Muscle of leg (tissue), 16 donors: ENCODE measurements at places on chromosomes 11 and 22. TPM values are rescaled to one million over a fixed set of nuclear protein-coding genes. Genes with fewer than 3 reads are reported as not detected.

- no peak for DNase-seq
- H3K36me3 ChIP-seq, result no peaks in the 10 kb centered on the region
- no peaks in the 10 kb centered on the region for H3K4me1 ChIP-seq
- H3K27ac ChIP-seq, result no peak overlapping the region
- no peaks in the 10 kb centered on the region for H3K27me3 ChIP-seq
Observed at GRCh38 chr11:93033093-93033492, 63.6 kb downstream of the MTNR1B start.

GPHA2 gene
- total RNA-seq, result not detected

- H3K4me1 ChIP-seq, result peaks cover 8% of the 10 kb centered on the region
- H3K36me3 ChIP-seq, result peaks cover 51% of the 10 kb centered on the region
- no peak overlapping the region for H3K27ac ChIP-seq
- H3K4me3 ChIP-seq, result no peak overlapping the region
Observed at GRCh38 chr11:7639643-7640025, 33.7 kb downstream of the CYB5R2 start.

DNA sequence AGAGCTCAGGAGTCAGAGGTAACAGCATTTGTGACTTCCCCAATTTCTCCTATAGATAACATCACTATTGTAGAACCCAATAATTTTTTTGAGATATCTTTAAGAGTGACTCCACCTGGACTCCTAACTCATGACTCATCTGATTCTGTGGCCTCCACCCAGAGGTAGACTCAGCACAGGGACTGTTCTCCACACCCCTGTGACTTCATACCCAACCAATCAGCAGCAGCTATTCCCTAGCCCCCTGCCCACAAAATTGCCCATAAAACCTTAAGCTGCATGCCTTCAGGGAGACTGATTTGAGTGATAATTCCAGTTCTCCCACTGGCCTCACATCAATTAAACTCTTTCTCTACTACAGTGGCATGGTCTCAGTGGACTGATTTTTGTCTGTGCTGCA is 475.4 kb upstream of the FAT3 start:
- no peaks in the 10 kb centered on the region for H3K27me3 ChIP-seq
- no peak overlapping the region for H3K4me3 ChIP-seq
- H3K27ac ChIP-seq, result no peak overlapping the region
- no peaks in the 10 kb centered on the region for H3K4me1 ChIP-seq
- no peak for DNase-seq

DNA sequence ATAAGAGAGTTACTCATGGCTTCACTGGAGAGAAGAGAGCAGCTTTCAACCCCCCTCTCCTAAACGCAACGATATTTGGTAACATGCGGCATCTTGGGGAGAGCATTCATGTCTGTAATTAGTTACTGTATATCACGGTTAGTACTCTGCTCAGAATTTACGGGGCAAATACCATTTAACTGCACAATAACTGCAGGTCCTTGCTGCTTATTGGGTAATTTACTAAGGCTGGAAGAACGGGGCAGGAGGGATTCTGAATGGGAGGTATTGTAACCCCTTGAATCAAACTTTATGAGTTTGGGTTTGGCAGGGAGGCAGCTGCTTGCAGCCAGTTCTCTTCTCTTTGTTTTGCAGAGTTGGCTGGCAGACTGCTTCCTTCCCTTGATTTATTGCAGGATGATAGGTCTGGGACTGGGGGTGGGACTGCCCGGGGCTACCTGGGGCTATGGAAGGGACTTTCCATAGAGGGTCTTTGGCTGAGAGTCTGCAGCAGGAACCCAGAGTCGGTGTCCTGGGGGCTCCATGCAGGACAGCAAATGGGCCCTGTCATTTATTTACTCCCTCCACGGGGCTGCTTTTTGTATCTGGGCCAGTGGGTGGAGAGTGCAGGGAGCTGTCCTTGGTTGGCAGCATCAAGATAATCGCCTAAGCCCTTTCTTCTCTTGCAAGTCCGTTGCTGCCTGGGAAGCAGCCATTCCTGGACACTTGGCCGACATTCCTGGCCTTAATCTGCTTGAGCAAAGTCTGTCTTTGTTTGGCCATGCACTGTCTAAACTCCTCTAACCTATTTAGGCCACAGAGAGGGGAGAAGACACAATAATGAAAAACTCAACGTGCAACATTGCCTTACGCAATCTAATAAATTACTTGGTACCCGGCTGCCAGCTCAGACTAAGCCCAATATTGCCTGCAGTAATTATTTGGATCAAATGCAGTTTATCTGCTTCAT is 188.9 kb downstream of the ST3GAL4 start:
- H3K4me3 ChIP-seq, result no peak overlapping the region
- peak; percentile 69 for DNase-seq
- H3K4me1 ChIP-seq, result peaks cover 13% of the 10 kb centered on the region
- H3K27ac ChIP-seq, result no peak overlapping the region
- peaks cover 15% of the 10 kb centered on the region for H3K27me3 ChIP-seq

APOA4 gene
- not detected for total RNA-seq

MMP13 gene
- total RNA-seq, result 0.04 TPM

- no peaks in the 10 kb centered on the region for H3K36me3 ChIP-seq
- no peak for DNase-seq
- peaks cover 7% of the 10 kb centered on the region for H3K27me3 ChIP-seq
- H3K4me1 ChIP-seq, result peaks cover 10% of the 10 kb centered on the region
Observed at GRCh38 chr22:44459041-44459440, 39.0 kb downstream of the RTL6 start.

MUC5AC gene
- not detected for total RNA-seq

DNA sequence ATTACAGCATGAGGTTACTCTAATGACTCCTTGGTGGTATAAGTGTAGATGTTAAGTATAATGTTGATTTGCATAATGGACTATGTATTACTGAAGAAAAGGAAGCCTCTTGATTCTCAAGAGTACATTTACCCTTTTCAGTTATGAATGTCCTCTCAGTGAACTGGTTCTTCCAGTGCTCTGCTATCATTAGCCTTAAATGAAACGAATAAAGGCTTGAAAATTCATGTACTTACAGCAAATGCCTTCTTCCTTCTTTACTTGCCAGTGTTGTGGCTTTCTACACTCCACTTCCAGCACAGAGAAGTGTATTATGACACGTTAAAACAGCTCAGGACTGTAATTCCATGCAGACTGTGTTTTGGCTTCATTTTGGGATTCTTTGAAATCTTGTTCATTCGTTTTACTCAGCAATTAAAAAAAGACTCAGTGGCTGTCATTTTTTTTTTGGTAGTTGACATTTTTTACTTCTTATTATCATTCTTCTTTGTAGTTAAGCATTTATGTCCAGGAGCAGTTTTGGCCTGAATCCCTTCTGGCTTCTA is 96.9 kb downstream of the MTMR3 start:
- H3K4me3 ChIP-seq, result no peak overlapping the region
- no peaks in the 10 kb centered on the region for H3K4me1 ChIP-seq
- no peaks in the 10 kb centered on the region for H3K27me3 ChIP-seq
- DNase-seq, result peak; percentile 17

GALNT18 gene
- total RNA-seq, result 17.7 TPM
